ENCODE measurements at places on chromosomes 16 and 17.

- no peak for DNase-seq
These were observed 86.3 kb downstream of the XYLT1 start for GRCh38 chr16:17384471-17384870.

- peak; percentile 47 for DNase-seq
These were observed 740 bp upstream of the ATP6V0D1 start for GRCh38 chr16:67481561-67482232.

- no peak for DNase-seq
These were observed 39.9 kb downstream of the MSI2 start for GRCh38 chr17:57296231-57296630.

GRCh38 chr17:75039238-75039637, 7.5 kb downstream of the ATP5PD start:
- no peak for DNase-seq

DNA sequence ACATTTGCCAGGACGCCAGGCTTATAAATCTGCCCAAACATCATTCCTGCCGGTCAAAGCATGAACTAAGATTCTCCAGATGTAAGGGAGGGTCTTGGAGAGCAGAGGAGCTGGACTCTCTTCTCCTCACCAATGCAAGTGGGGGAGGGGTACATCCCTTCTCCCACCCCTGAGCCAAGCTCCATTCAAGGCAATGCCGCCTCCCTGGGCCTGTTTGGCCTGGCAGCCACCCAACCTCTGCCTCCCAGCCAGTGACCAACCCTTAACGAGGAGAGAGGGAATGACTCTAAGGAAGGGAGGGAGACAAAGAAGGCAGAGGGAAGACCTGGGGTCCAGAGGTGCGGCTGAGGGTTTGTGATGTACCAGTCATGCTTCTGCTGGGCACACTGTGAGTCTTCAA, 13.8 kb downstream of the C17orf50 start:
- DNase-seq: peak; percentile 85

DNA sequence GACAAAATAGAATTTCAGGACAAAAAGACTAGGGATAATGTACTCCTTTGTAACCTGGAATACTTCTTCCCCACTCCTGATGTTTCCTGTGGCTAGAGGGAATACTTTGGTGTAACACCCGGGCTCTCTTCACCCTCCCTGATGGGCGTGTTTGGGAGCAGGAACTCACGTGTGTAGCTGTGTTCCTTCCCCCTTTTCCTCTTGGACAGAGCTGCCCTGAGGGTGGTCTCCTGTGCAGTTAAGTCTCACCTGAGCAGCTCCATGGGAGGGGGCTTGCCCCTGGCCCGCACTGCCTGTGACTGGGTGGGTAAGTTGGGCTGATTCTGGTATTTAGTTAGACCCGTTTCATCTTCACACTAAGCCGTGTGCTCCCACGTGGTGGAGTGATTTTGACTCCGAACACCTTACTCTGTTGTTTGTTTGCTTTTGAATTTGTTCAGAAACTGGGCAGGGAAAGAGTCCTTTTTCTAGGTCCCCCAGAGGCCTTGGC, 87.9 kb downstream of the OR1D5 start:
- peak; percentile 61 for DNase-seq
